Ovary (tissue), 10 donors: ENCODE measurements at places on chromosomes 12 and 14. TPM values are rescaled to one million over a fixed set of nuclear protein-coding genes. Genes with fewer than 3 reads are reported as not detected.

KLHDC1 gene
- total RNA-seq, result 22.9 TPM

DNA sequence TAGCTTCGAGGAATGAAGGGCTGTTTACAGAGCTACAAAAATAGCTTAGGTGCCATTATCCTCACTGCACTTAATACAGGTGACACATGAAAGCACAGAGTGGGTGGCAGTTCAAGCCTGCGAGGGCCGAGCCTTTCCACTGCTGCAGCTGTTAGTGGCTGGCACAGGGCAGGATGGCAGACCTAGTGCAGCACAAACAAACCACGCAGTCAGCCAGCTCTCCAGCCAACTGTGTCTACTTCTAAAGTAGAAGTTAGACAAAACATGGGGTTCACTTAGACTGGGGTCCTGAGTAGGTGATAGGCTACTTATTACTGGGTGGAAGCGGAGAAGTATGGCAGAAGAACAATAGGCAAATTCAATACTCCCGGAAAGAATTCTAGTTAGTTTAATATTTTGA is 95.4 kb downstream of the DUSP16 start:
- no peak for DNase-seq

GRCh38 chr14:99887407-99887806 is 94.2 kb downstream of the EML1 start:
- DNase-seq, result no peak

GRCh38 chr12:131621701-131622421 is 89.0 kb upstream of the SFSWAP start:
- DNase-seq, result no peak

DNA sequence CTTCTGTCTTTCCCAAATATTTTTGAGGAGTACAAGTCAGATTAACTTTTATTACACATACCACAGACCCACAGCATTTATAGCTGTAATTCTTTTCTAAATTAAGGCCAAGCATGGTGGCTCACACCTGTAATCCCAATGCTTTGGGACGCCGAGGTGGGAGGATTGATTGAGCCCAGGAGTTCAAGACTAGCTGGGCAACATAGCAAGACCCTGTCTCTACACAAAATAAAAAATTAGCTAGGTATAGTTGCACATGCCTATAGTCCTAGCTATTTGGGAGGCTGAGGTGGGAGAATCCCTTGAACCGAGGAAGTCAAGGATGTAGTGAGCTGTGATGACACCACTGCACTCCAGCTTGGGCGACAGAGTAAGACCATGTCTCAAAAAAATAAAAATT is 7.0 kb downstream of the DUSP16 start:
- DNase-seq, result no peak

DNA sequence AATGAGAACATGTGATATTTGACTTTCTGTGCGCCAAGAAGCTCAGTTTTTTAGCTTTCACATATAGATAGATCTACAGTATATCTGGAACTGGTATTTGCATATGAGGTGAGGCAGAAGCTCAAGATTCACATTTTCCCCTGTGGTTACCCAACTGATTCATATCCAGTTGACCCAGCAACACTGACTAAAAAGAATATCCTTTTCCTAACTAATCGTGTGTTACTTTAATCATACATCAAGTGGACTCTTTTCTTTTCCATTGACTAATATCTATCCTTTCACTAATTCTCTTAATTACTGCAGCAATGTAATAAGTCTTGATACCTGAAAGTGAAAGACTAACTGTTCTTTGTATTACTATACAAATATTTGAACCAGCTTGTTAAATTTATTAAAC is 236.1 kb downstream of the AEBP2 start:
- no peak for DNase-seq

GRCh38 chr14:51258788-51259187 is 18.7 kb downstream of the TMX1 start:
- DNase-seq, result no peak

- no peak for DNase-seq
Observed at GRCh38 chr12:4448943-4449850, 3.6 kb upstream of the FGF6 start.

DNA sequence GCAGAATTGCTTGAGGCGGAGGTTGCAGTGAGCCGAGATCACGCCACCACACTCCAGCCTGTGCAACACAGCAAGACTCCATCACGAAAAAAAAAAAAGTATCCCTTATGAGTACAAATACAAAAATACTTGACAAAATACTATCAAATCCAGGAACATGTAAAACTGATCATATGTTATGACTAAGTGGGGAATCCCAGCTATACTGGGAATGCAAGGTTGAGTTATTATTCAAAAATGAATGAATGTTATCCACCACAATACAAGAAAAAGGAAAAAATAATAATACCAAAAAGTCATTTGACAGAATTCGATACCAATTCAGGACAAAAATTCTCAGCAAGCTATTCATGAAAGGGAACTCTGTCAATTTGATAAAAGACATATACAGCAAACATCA is 32.6 kb downstream of the MOK start:
- DNase-seq, result no peak
